ENCODE measurements at places on chromosomes 12 and 14.

DNA sequence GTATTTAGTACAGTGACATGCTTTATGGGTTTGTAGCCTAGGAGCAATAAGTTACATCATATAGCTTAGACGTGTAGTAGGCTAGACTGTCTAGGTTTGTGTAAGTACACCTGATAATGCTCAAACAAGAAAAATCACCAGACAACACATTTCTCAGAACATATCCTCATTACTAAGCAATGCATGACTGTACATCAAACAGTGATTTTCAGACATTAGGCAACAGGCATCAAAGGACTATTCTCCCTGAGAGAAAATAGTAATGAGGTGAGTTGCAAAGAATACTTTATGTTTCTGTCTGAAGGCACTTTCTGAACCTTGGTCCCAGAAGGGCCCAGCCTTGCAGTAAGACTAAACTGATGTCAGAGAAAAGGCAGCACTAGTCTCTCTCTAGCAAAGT is 48.4 kb upstream of the SYT10 start:
- no peak for DNase-seq

DNA sequence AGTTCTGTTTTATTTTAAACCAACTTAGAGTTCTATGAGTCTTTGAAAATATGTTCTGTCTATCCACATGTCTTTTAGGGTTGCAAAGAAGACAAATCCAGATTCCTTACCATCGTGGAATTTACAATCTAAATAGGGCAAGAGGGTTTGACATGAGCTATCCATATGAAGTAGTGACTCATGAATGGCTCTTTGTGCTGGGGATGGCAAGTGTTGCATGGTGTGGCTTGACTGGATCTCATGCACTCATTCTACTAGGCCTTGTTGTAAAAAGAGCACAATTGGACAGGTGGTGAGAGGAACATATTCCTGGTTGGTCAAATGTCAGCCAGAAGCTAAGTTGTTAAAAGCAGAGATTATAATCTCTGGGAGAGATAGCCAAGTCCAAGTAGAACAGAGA is 509.1 kb downstream of the DIO2 start:
- no peak for DNase-seq

GRCh38 chr12:93214523-93215289 is 163.0 kb upstream of the NUDT4 start:
- DNase-seq: no peak

DNA sequence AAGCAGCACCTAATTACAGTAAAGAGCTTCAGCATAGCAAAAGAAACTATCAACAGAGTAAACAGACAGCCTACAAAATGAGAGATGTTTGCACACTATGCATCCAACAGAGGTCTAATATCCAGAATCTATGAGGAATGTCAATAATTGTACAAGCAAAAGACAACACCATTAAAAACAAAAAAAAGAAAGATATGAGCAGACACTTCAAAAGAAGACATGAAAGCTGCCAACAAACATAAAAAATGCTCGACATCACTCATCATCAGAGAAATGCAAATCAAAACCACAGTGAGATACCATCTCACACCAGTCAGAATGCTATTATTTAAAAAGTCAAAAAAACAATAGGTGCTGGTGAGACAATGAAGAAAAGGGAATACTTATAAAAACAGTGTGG is 273.1 kb downstream of the TMTC2 start:
- DNase-seq: no peak
